Activated T-cell treated with anti-CD3 and anti-CD28 coated beads, Interleukin-2, amount 50 U/mL, for 72 hours (primary cell): ENCODE measurements at places on chromosomes 7 and 10. TPM values are rescaled to one million over a fixed set of nuclear protein-coding genes. Genes with fewer than 3 reads are reported as not detected.

Gene GPR22
- total RNA-seq: not detected

- DNase-seq: no peak
Observed at GRCh38 chr7:3923307-3923918, 622.4 kb downstream of the SDK1 start.

- no peak for DNase-seq
Observed at GRCh38 chr7:32670110-32671025, 175.1 kb downstream of the AVL9 start.

DNA sequence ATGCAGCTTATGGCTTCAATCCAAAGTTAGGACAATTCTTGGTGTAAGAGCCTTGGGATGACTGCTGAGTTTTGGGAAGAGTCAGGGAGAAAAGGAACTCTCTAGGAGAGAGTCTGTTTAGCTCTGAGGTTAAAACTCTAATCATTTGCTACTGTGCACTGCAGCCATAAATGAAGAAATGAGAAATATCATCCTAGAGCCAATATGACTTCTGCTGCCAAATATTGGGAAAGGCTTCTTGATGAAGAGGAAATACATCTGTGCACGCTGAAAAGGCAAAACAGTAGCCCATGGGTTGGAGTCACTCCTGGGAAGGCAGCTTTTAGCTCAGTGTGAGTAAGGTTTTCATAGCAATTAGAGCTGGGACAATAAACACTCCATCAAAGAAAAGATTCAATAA is 308.8 kb downstream of the SFMBT2 start:
- no peak for DNase-seq

DNA sequence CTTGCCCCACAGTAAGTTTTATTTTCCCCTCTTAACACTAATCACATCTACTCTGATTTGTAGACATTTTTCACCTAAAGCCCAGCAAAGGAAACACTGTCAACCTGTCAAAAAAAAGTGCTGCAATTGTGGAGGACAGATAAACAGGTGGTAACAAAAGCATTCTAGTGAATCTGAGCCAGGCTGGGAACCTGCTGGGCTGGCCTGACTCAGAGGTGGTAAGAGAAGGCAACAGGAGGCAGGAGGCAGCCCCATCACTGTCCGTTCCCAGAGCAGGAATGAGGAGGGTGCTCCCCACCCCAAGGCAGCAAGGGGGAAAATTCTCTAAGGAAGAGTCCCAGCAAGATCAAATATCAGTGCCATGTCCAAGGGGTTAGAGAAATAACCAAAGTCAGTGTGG is 19.5 kb upstream of the HERPUD2 start:
- DNase-seq: no peak

DNA sequence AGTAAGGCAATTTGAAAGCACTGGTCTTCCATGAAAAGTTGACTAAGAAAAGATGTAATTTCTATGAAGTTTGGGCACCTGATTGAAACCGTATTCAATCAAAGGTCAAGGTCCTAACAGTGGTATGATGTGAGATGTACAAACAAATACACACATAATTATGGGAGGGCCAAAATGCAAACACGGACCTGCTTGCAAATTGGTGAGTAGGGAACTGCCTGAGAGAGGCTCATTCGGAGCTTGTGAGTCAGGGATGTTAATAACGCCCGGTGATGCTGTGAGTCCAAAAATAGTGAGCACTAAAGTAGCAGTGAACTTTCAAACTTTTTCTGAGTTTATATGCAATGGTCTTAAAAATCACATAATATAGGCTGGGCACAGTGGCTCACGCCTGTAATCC is 34.2 kb upstream of the FAM180A start:
- DNase-seq: no peak

Gene LGI1
- total RNA-seq: not detected

GRCh38 chr7:18505870-18506460 is 10.4 kb downstream of the HDAC9 start:
- no peak for DNase-seq

DNA sequence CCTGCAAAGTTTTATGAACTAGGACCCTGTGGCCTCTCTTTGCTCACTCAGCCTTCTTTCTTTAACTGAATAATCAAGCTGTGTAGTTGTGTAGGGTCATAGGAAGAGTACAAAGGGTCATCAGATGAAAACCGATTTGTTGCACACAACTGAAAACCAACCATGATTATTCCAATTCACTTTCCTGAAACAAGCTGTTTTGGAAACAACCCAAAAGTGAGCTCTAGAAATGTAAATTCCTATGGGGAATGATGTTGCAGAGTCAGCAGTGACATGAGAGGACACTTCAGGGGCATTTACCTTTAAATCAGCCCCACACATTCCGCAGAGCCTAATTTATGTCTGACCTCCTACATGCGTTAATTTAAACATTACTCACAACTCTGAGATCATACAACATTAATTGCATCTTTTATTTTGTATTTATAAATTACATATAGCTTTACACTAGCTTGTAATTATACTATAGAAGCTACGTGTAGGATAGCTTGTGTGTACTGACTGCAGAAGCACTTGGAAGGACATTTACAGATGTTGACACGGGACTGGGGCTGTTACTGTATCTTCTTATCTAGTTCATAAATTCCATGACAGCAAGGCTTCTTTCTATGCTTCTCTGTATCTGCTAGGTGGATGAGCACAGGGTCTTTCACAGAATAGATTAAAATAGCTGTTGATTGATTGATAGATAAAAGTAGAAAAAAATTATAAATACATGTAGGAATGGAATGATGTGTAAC is 139.9 kb upstream of the AKR1E2 start:
- DNase-seq: no peak

GRCh38 chr10:4240608-4241197 is 455.7 kb upstream of the KLF6 start:
- DNase-seq: no peak

- DNase-seq: no peak
Observed at GRCh38 chr7:95322854-95323253, 1.5 kb downstream of the PON1 start.
